ENCODE measurements at places on chromosomes 5 and 9.

DNA sequence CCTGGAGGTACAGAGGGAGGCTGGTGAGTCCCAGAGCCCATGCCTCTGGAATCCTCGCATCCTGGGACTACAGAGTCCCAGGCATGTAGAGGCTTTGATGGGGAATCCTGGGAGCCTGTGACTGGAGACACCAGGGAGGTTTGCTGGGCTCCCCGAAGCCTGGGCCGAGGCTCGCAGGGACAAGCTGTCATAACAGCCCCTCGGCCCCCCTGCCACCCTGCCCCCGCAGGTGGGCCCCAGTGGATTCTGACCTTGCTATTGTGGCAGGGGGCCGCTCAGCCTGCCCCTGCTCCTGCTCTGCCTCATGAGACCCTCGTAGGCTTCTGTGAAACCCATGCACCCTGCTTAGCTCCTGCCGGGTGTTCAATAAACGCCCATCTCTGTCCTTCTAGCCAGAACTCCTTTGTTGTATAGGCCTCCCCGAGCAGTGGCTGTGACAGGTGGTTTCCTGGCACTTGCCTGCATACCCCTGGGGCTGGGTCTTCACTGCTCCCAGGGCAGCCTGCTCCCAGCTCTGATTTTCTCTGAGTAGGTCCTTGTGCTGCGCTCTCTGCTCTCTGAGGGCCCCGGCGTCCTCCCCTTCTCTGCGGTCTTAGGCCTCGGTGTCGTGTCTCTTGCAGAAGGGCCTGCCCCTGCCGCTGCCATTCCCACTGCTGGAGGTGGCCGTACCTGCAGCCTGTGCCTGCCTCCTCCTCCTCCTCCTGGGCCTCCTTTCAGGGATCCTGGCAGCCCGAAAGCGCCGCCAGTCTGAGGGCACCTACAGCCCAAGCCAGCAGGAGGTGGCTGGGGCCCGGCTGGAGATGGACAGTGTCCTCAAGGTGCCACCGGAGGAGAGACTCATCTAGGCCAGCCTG lies 20.4 kb downstream of the CRB2 start:
- no peak for DNase-seq

DNA sequence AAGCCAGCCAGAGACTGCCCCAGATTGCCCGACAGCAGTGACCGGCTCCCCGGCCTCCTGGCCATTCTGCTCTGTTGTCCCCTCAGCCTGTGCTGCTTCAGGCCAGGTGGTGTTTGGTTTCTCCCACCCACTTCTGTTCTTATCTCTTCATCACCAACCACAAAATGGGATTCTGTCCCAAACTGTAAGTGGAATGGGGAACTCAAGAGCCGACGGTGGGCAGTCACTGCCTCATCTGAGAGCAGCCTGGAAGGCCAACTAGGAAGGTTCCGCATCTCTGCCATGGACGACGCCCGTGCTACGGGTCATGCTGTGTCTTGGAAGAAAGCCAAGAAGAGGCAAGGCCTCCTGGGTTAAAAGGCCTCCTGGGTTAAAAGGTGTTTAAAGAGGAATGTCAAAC lies 219.0 kb upstream of the PIK3R1 start:
- no peak for DNase-seq

DNA sequence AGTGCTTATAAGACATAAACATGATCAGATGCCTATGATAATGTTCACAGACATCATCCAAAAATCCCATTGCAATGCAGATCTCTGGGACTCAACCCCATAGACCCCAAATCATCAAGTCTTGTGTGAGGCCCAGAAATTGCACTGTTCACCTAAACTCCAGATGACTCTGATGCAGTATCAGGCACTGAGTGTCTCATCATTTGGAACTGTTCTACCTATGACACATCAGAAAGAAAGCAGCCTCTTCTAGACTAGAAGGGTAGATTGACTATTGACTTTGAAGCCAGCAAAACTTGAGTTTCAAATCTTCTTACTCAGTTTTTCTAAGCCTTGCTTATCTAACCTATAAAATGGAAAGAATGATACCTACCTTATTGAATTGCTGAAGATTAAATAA lies 58.7 kb upstream of the PAPPA start:
- no peak for DNase-seq

DNA sequence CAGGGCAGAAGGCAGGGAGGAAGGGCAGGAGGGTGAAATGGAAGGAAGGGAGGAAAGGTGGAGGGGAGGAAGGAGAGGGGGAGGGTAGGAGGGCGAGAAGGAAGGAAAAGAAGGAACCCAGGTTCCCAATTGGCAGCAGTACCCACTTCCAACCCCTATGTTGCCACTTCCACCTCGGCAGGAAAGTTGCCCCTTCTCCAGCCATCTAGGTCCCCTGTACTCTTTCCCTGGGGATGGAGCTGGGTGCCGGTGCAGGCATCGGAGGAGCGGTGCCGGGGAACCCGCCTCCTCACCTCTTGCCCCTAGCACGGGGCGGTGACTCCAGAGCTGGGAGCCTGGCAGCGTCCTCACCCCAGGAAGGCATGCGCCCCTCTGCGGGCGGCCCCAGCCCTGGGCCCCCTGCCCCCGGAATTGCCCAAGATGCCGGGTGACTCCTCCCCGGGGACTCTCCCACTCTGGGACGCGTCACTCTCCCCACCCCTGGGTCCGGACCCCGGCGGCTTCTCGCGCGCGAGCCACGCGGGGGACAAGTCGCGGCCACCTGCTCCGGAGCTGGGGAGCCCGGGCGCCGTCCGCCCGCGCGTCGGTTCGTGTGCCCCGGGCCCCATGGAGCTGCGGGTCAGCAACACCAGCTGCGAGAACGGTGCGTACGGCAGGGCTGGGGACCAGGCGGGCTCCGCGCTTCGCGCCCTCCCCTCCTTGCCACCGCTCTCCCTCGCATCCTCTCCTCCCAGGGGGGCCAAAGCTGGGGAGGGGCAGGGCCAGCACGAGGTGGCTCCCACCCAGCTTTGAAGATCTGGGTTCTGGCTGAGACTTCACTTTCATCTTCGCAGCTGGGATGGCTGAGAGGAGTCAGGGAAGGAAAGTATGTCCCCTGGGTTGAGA lies at the start of gene NIPAL4:
Gene NIPAL4 (plus strand): TSS at position 499 of the 885 bp plus-strand sequence. CDS start 108 bp downstream, at position 607.
- DNase-seq = no peak

DNA sequence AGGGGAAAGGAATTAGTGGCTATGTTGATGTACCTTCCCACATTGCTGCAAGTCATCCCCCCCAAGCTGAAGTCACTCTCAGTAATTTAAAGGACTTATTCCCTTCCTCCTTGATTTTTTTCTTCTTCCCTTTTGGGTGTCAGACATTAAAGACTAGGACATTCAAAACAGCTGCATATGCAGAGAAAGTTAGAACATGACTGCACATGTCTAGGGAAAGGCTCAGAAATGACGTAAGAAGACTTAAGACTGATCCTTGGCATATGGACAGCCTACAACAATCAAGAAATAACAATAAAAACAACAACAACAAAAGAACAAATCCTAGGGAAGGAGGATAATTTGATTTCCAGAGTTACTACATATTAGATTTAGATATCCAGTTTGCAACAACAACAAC lies 997.5 kb downstream of the TLE4 start:
- DNase-seq = no peak

- DNase-seq = no peak
These were observed 86.7 kb downstream of the AUH start for GRCh38 chr9:91274949-91275492.

DNA sequence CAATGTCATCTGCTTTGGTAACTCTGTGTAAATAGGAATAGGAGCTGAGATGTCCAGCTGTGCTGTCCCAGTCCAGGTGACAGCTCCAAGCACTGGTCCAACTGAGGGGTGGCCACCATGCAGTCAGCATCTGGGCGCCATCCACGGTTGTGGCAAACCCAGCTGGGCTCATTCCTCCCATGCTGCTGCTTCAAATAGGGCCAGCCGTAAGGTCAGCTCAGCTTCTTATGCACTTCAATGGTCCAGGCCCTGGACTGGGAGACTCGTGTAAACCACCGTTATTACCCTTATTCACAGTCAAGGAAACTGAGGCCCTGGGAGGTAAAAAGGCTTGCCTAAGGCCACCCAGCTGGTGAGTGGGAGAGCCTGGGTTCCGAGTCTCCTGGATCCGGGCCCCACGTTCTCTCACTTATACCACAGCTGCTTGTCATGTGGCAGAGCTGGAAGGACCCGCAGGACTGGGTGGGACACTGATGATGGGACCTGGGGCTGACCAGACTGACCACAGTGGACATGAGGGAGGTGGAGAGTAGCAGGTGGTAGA lies 38.7 kb upstream of the ANGPTL2 start:
- no peak for DNase-seq

DNA sequence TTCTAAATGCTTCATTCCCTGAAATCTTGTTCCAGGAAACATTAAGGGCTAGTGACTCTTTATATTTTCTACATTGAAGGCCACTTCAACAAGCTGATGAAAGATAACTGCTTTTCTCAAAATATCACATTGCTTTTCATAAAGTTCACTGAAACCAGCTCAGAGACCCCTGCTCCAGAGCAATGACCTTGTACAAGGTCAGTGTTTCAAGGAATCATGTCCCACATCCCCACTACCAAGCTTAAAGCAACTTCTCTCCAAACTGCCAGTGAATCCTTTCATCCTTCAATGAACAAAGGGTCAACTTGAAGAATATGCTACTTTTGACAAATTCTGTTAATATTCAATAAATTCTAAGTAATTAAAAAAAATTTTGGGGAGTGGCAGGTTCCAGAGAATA lies 12.0 kb upstream of the SPATA24 start:
- no peak for DNase-seq

GRCh38 chr5:69467442-69468225 lies 25.0 kb upstream of the OCLN start:
- DNase-seq = no peak
